Right renal cortex interstitium (tissue), 3 donors: ENCODE measurements at places on chromosomes 3 and 15.

- no peak for DNase-seq
Measured at GRCh38 chr3:20046556-20046955, 6.3 kb downstream of the KAT2B start.

- no peak for DNase-seq
Measured at GRCh38 chr3:143830786-143831185, 17.5 kb downstream of the SLC9A9 start.

GRCh38 chr3:31714495-31715280, 182.0 kb downstream of the STT3B start:
- DNase-seq: no peak

DNA sequence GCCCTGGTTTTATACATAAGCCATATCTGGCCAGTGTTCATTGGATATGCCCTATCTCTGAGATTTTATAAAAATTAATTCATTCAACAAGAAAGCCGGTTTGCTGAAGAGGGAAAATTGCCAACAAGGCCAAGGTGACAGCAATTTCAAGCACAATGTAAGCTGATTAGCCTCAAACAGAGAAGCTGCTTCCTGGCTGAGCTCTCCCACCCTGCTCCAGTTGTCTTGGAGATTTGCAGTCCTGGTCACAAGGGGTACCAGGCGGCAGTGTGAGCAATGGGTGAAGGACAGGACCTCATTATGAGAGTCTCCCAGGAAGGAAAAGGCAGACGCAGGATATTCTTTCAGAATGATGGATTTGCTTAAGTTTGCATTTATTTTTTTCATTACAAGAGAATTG, 5.4 kb upstream of the THSD4 start:
- DNase-seq: no peak

DNA sequence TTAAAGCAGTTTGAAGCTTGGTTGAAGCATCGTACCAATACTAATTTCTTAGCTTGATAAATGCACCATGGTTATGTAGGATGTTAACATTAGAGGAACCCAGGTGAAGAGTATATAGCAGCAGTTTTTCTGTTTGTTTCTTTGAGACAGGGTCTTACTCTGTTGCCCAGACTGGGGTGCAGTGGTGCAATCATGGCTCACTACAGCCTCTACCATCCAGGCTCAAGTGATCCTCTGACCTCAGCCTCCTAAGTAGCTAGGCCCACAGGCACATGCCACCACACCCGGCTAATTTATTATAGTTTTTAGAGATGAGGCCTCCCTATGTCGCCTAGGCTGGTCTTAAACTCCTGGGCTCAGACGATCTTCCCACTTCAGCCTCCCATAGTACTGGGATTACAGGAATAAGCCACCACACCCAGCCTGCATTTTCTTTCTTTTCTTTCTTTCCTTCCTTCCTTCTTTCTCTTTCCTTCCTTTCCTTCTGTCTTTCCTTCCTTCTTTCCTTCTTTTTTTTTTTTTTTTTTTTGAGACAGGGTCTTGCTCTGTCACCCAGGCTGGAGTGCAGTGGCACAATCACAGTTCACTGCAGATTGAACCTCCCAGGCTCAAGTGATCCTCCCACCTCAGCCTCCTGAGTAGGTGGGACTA, 6.1 kb downstream of the PEAK1 start:
- no peak for DNase-seq

GRCh38 chr15:98017150-98017964, 56.9 kb downstream of the ARRDC4 start:
- DNase-seq: no peak

GRCh38 chr3:85726241-85726640, 767.5 kb downstream of the CADM2 start:
- no peak for DNase-seq

- DNase-seq: no peak
Measured at GRCh38 chr3:197960694-197961581, 921 bp downstream of the LMLN start.

GRCh38 chr3:185560676-185561075, 8.3 kb upstream of the LIPH start:
- DNase-seq: no peak

- no peak for DNase-seq
Measured at GRCh38 chr3:146246526-146246925, 4.4 kb downstream of the PLSCR4 start.

DNA sequence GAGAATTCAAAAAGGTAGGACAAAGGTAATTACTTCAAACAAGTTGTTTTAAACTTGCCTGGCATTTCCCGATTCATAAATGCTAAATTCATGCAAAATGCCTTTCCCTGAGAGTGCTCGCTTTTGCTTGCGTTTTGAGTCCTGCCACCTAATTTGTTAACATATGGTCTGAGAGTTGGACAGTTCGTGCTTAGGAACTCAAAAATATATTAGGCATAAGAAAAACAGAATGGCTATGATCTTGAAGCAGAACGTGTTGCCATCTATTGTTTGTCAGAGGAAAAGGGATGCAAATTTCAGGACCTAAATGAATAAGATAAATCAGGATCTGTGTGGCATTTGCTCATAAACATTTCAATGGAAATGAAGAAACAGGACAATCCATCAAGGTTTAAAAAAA, 195.8 kb downstream of the ZMAT3 start:
- DNase-seq: no peak

- no peak for DNase-seq
Measured at GRCh38 chr3:38404286-38404685, 49.4 kb upstream of the ACVR2B start.

DNA sequence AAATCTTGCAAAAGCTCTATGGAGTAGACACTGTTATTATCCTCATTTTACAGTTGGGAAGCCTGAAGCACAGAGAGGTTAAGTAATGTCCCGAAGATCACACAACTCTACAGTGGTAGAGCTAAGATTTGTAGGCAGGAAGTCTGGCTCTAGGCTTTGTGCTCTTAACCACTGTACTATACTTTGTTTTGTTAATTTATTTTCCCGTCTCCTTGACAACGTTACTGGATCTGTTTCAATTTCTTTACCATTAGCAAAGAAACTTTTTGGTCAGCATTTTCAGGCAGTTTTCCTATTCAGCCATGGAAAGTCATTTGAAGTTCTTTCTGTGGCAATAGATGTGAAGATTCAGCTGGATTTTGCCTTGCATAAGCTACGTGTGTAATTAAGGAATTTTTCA, 51.7 kb downstream of the OTOL1 start:
- DNase-seq: peak; percentile 10

- no peak for DNase-seq
Measured at GRCh38 chr3:20197775-20198174, 11.8 kb upstream of the SGO1 start.

GRCh38 chr15:40850576-40851112, 6.8 kb downstream of the SPINT1 start:
- DNase-seq: no peak

GRCh38 chr15:63240109-63240508, 37.3 kb upstream of the APH1B start:
- DNase-seq: no peak

DNA sequence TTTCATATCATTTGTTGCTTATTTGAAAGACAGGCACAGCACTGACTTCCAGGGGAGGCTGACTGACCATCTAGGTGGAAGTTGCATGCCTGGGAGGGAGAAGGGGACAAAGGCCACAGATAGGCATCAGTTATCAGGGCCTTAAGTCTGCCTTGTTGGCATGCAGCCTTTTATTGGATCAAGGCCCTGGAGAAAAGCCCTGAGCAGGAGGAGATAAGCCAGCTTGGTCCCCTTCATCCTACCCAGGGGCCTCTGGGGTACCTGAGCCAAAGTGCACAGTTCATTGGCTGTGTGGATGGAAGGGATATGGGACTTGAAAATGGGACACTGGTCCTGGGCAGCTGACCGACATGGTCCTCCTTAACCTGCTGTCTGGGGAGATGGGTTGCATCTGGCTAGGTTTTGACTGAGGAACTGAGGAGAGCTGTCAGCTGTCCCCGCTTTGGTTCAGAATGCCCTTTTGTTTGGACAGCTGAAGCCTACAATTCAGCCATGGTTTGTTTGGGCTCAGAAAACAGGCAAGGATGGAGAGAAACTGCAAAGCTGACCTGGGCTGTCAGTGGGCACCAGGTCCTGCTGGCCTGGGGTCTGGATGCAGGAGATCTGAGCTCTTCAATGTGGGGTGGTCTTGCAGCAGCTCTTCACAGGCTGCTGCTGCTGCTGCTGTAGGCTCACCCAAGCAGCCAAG, 60.0 kb downstream of the FLNB start:
- no peak for DNase-seq

DNA sequence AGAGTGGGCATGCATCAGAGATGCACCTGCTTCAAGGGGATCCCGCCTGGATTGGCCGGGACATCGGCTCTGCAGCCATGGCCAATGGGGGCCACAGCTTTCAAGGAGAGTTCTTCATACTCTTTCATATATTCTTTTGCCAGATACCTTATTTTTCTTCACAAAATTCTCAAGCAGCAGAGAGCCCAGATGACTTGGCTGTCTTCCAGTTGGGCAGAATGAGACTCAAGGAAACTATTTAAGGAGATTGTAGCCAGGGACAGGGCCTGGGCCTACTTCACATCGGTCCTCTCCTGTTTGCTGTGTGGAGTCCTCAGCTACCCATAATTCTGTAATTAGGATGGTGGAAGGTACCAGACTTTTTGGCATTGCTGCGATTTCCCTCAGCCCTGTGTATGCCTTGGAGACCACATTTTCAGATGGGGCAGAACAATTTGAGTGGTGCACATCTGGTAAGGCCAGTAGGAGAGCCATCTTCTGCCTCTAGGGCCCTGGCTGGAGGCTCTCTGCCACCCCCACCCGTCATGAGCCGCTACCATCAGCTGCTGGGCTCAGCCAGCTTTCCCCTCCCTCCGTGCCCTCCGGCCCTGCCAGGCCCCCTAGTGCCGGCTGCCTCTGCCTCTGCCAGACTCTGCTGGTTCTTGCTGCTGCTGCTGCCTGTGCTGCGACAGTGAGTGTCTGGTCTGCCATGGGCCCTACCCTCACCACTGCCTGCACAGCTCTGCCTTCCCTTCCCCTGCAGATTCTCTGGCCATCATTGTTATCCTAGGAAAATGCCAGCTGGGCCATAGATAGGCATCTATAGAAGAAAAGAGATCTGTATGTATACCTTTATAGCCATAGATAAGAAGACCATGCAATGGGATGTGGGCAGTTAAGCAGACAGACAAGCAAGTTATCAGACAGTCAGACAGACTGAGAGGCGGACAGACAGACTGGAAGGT, 6.7 kb downstream of the PLIN1 start:
- no peak for DNase-seq

- DNase-seq: peak; percentile 52
Measured at GRCh38 chr3:198080521-198081384, 120.7 kb downstream of the LMLN start.

DNA sequence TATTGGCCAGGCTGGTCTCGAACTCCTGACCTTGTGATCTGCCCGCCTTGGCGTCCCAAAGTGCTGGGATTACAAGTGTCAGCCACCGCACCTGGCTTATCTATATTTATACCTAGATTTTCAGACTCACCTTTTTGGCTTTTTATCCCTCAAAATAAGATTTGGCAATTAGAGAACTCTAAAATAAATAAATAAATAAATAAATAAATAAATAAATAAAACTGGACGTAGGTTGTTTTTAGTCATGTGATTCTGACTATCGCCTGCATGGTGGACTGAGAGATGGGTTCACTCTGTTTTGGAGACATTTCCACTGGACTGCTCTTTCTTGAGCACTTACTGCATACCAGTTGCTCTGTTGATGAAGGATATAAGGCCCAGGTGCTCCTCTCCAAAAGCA, 46.2 kb upstream of the AKAP13 start:
- DNase-seq: no peak

GRCh38 chr15:91522605-91523332, 330.7 kb upstream of the SLCO3A1 start:
- no peak for DNase-seq

DNA sequence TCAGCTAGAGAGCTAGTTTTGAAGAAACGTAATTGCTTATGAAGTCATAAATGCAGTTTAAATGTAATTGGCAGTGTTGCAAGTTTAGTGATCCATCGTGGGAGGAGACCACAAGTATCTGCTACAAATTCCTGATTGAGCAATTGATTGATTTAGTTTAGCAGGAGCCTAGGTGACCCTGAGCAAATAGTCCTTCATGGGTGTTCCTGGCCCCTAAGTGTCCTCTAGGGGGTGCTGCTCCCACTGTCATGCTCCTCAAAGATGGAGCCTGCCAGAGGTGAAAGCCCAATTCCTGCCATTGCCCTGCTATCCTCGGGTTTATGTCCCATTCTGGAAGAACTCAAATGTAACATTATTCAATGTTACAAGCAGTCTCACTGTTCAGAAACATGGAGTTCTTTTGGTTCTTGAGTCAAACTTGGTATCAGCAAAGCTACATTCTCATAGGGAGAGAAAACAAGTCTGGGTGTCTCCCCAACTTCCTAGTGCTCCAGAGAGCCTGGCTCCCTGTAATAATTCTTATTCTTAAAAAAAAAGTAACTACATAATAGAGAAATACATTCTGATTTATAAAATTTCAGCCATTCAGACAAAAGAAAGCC, 29.8 kb upstream of the SENP5 start:
- no peak for DNase-seq

- no peak for DNase-seq
Measured at GRCh38 chr3:138219255-138219654, 32.2 kb downstream of the ARMC8 start.

DNA sequence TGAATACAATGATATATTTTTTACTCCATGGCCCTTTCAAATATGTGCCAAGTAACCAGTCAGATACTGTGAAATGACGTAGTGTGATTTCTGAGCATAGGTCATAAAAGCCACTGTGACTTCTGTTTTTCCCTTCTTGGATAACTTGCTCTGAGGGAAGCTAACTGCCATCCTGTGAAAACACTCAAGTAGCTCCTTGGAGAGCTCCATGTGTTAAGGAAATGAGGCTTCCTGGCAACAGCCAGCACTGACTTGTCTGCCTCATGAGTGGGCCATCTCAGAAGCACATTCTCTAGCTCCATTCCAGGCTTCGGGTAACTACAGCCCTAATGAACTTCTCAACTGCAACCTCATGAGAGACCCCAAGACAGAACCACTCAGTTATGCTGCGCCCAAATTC, 9.5 kb upstream of the CCDC80 start:
- DNase-seq: no peak

DNA sequence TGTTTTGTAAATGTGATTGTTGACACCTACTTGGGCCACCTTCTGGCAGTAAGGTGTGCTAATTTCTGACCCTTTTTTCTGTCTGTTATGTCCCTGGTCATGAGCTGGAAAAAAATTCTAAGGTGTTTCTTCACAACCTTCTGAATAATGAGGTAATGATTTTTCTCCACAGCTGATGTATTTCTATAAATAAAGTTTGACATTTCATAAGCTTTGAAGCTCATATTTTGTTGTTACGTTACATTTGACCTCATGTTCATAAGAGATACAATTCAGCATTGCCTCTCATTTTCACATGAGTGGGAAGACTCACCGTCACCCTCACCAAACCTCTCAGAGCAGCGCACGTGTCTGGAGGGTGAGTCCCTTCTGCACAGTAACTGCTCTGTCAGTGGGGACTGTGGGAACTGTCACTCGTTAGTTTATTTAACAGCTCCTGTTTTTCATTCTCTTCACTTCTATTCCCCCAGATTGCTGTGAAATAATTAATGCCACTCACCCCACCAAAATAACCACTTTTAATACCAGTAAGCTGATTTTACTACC, 140.9 kb downstream of the PLCL2 start:
- no peak for DNase-seq

- DNase-seq: no peak
Measured at GRCh38 chr3:117903226-117903625, 1131.4 kb downstream of the IGSF11 start.

GRCh38 chr3:112089956-112090886, 4.0 kb downstream of the C3orf52 start:
- DNase-seq: no peak
